Activated CD4-positive, alpha-beta T cell treated with anti-CD3 and anti-CD28 coated beads, Interleukin-2, amount 50 U/mL, for 24 hours (primary cell): ENCODE measurements at places on chromosomes 7 and 10.

- no peak for DNase-seq
Observed at GRCh38 chr10:82621680-82622079, 746.7 kb downstream of the NRG3 start.

DNA sequence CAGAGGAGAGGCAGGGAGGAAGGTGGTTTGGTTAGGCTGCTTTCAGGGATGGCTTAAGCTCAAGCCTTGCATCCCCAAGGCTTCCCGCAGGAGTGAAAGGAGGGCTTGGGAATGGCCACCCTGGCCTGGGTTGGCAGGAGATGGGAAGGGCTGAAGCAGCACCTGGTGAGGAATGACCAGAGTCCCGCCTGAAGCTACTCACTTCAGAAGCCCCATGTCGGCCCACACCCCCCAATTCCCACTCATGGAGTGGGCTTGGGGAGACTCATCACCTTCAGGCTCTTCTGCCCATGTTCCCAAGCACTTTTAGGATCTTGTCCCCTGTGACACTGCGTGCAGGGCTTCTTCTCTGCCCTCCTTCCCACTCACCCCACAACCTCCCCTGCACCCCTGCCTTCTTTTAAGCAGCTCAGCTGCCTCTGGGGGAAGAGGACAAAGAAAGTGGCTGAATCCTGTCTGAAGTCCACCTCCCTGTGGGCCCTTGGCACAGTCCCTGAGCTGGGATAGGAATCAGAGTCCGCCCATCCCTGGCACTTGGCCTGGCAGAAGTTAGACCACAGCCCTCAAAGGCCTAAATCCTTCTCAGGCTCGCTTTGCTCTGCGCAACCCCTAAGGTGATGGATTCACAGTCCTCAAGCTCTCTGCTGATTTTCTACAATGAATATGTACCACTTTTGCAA is 16.5 kb downstream of the RGR start:
- DNase-seq: no peak

DNA sequence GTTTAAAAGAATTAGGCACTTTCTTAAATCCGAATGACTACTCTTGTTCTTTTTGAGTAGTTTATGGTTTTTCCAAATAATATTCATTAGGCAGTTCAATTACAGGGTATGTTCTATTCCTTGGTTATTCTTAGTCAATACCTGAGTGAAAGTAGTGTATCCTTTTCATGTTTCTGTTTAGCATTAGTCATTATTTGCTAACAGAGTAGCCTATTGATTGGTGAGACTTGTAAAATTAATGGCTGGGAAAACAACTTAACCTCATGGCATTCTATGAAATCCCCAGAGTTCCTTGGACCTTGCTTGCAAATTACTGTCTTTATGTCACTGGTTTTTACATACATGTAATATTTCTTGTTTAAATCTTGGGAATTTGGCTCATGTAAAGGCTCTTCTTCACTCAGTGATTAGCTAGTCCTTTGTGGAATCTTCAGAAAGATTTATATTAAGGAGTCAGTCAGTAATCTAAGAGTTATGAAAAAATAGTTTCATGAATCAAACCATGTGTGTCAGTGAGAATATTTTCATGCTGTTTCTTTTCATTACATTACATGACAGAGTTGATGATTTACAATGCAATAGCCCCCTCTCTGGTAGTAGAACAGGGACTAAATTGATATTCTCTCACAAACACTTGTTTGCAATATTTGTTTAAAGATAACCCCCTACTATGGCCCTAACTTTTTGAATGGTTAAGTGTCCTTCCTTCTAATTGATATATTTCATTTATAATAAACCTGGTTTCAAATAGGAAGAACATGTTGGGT is 81.5 kb upstream of the LRRTM3 start:
- no peak for DNase-seq

- no peak for DNase-seq
Observed at GRCh38 chr7:25850735-25851134, 301.3 kb upstream of the NFE2L3 start.

DNA sequence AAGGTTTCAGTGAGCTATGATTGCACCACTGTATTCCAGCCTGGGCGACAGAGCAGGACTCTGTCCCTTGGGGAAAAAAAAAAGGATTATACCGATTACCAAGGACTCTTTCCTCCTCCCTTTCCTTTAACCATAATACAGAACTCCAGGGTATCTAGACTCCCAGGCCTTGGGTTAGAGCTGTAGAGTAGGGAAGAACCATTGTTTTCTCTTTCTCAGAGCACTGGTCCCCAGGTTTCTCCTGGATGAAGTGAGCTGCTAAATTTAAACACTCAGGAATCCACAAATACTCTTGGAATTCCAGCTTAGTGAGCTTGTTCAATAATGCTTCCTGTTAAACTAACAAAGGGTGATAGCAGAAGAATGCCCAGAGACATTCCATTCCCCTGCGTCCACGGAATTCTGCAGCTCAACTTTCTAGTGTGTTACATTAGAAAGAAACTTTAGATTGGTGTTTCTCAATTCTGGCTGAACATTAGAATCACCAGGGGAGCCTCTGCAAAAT is 14.6 kb upstream of the RPEL1 start:
- DNase-seq: no peak
